SHP77 treated with DMSO at 0.1 percent for 48 hours (cell line): ENCODE measurements at places on chromosomes 4 and X.

DNA sequence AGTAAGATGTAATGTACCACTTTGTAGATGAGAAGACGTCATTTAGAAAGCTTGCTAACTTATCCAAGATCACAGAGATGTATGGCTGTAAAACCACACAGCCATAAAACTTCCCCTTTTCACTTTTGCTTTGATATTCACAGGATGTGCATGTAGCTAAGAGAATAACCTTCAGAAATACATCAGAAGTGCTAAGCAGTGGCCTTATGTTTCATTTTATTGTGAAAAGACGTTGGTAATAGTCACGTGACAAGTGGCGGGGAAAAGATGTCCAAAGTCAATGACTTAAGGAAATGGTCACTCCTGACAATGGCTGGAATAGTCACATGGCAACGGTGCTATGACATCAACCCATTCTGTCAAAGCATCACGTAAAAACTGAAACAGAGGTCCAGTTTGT lies 12.9 kb upstream of the WDR17 start:
- DNase-seq = no peak

DNA sequence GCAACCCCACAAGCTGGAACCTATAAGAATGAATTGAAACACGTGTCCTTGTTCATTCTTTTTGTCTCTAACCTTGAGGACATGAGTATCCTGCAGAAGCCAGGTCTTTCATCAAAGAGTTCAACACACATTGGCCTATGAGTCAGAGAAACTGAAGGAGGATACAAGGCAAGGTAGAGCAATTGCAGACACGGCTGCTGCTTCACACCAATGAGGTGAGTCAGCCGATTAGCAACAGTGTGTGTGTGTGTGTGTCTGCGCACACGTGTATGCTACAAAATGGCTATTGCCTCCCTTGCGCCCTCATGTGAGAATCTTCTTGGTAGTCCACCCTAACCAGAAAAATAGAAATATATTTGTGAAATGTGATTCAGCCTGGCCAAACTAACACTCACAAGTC lies 1477.7 kb upstream of the IGFBP7 start:
- DNase-seq = no peak

DNA sequence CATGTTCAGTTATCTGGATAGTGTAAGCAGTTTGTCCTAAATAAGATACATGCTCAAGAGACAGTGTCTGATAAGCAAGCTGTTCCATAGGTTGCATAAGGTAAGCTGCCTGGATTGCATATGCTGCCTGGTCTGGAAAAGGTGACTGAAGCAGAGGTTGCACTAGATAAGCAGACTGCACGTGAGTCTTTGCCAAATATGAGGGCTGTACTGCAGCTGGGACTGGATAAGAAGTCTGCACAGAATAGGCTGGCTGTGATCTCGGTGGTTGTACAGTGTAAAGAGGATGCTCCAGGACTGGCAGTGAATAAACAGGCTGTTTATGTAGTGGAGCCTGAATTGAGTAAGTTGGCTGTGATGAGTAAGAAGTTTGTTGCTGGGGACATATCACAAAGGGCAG lies 68.9 kb downstream of the WNK3 start:
- no peak for DNase-seq

DNA sequence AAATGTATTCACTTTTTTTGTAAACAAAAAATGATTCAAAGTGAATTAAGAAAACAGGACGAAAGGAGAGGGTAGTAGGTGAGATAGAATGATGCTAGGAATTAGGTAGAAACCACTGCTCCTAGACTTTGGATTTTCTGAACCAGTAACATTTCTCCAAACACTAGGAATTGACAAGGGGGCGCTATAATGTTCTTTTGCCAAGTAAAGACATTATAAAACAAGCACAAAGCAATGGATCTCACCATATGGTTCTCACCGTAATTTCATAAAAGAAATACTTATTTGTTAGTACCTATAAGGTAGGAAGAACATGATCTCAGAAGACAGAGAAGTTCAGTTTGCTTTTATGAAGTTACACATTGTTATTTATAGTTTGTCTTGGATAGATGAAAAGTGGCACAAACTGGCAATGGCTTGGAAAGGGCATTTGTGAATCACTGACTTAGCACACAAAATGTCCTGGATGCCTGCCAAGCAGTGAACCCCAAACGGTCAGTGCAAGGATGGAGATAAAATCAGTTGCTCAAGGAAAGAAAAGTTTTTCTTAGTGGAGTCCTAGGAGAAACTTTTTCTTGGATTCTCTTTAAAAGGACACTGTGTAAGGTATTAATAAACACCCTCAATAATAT lies 8.1 kb upstream of the TBC1D1 start:
- no peak for DNase-seq

GRCh38 chrX:46179748-46180147 lies 365.5 kb downstream of the ZNF674 start:
- peak; percentile 0 for DNase-seq

DNA sequence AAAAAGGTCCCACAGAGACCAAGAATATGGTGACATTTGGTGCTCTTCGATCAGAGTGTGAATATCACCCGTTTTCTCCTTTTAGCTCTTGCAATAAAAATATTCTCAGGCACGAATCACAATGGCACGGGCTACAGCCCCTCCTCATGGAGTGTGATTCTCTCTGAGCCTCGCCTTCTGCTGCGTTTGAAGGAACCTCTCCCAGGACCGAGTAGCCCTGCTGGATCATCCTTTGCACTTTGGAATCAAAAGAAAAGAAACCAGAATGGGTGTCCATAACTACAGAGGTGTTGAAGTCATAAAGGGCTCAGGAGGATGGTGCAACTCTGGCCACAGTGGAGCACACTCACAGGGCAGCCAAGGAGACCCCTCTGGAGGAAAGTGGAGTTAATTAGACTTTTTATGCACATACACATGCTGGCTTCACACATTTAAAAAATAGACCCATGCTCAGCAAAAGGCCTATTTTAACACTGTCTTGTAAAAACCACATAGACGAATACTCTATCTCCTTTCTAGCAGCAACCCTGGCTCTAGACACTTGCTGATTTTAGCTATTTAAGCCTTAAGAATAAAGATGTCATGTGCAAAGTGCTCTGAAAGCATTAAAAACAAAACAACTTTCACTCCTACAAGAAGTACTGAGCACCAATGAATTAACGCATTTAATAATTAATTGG lies 19.1 kb downstream of the MAML3 start:
- DNase-seq = no peak

GRCh38 chrX:15546745-15547144 lies 46.1 kb downstream of the BMX start:
- no peak for DNase-seq

- no peak for DNase-seq
Observed at GRCh38 chrX:133907606-133908005, 77.8 kb downstream of the GPC3 start.

GRCh38 chr4:105210916-105211315 lies 64.2 kb downstream of the TET2 start:
- no peak for DNase-seq

GRCh38 chr4:184288451-184289178 lies 70.9 kb upstream of the ENPP6 start:
- no peak for DNase-seq

- no peak for DNase-seq
Observed at GRCh38 chr4:174005422-174005821, 278.0 kb downstream of the FBXO8 start.

- peak; percentile 60 for DNase-seq
Observed at GRCh38 chrX:150907474-150907873, 9.0 kb upstream of the CD99L2 start.
